IPS DF 6.9 (cell line): ENCODE measurements at places on chromosomes 7 and 10.

GRCh38 chr10:111316722-111317212 lies 239.9 kb downstream of the ADRA2A start:
- no peaks in the 10 kb centered on the region for H3K27me3 ChIP-seq
- no peak for DNase-seq
- no peaks in the 10 kb centered on the region for H3K4me1 ChIP-seq
- no peaks in the 10 kb centered on the region for H3K36me3 ChIP-seq
- no peak overlapping the region for H3K4me3 ChIP-seq
- H3K27ac ChIP-seq = no peak overlapping the region

DNA sequence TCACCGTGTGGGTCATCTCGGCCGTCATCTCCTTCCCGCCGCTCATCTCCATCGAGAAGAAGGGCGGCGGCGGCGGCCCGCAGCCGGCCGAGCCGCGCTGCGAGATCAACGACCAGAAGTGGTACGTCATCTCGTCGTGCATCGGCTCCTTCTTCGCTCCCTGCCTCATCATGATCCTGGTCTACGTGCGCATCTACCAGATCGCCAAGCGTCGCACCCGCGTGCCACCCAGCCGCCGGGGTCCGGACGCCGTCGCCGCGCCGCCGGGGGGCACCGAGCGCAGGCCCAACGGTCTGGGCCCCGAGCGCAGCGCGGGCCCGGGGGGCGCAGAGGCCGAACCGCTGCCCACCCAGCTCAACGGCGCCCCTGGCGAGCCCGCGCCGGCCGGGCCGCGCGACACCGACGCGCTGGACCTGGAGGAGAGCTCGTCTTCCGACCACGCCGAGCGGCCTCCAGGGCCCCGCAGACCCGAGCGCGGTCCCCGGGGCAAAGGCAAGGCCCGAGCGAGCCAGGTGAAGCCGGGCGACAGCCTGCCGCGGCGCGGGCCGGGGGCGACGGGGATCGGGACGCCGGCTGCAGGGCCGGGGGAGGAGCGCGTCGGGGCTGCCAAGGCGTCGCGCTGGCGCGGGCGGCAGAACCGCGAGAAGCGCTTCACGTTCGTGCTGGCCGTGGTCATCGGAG lies 1.8 kb downstream of the ADRA2A start:
- DNase-seq = no peak
- H3K4me1 ChIP-seq = peaks cover 4% of the 10 kb centered on the region

DNA sequence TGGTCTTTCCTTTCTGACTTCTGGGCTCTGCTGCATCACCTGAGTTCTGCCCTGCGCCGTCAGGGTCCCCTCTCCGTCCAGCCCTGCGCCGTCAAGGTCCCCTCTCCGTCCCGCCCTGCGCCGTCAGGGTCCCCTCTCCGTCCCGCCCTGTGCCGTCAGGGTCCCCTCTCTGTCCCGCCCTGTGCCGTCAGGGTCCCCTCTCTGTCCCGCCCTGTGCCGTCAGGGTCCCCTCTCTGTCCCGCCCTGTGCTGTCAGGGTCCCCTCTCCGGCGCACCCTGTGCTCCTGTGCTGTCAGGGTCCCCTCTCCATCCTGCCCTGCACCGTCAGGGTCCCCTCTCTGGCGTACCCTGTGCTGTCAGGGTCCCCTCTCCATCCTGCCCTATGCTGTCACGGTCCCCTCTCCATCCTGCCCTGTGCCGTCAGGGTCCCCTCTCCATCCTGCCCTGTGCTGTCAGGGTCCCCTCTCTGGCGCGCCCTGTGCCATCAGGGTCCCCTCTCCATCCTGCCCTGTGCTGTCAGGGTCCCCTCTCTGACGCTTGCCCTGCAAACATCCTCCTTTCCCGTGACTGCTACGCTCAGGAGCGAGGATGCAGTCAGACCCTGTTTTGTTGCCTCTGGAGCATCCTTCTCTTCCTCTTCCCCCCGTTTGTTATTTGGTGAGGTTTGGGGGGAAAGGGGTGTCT lies 66.4 kb downstream of the INPP5A start:
- DNase-seq = no peak
- no peak overlapping the region for H3K4me3 ChIP-seq
- H3K27me3 ChIP-seq = no peaks in the 10 kb centered on the region

DNA sequence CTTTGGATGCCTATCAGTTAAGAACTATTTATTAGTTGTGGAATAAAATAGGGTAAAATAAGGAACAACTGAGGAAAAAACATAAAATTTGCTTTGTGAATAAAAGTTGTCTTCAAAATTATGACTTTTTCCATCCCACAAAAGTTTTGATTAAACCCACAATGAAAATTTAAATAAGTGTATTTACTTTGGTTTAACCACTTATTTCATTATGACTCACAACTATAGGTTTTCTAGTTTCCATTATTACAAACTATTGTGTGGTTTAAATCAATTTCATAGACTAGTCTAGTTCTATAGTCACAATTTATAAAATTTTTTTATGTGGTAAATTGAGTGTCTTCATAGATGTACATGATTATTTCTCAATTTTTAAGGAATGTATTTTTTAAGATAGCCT lies 116.6 kb downstream of the EGFR start:
- H3K36me3 ChIP-seq = no peaks in the 10 kb centered on the region
- H3K4me3 ChIP-seq = no peak overlapping the region
- no peaks in the 10 kb centered on the region for H3K27me3 ChIP-seq
- H3K27ac ChIP-seq = no peak overlapping the region
- DNase-seq = no peak

- H3K4me1 ChIP-seq = no peaks in the 10 kb centered on the region
- no peak overlapping the region for H3K4me3 ChIP-seq
- DNase-seq = peak; percentile 25
- no peak overlapping the region for H3K27ac ChIP-seq
Observed at GRCh38 chr7:98049034-98049433, 57.6 kb upstream of the LMTK2 start.

DNA sequence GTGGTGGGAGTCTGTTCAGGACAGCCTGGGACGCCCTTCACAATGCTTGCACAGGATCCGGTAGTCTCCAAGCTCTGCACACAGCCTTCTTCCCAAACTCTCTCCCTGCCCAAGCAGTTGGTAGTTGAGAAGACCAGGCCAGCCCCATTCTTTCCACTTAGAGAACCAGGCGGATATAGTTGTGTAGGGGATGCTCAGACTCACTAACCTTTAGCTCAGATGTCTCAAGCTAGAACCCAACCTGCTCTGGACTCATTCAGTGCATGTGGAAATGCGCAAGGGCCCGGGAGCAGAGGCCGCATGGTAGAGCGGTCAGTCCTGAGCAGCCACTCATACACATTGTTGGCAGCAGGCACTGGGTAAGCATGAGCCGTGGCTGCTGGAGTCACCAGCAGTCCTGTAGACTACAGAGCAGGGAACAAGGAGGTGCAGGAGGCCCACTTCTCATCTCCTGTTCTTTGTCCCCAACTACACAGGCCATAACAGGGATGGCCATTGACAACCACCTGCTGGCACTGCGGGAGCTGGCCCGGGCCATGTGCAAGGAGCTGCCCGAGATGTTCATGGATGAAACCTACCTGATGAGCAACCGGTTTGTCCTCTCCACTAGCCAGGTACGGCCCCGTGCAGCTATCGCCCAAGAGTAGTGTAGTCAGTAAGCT lies 17.2 kb upstream of the C10orf53 start:
- no peaks in the 10 kb centered on the region for H3K4me1 ChIP-seq
- H3K4me3 ChIP-seq = no peak overlapping the region
- no peak for DNase-seq
- peaks cover 3% of the 10 kb centered on the region; the same call in 1 of the 2 replicates for H3K27me3 ChIP-seq
- no peaks in the 10 kb centered on the region for H3K36me3 ChIP-seq

DNA sequence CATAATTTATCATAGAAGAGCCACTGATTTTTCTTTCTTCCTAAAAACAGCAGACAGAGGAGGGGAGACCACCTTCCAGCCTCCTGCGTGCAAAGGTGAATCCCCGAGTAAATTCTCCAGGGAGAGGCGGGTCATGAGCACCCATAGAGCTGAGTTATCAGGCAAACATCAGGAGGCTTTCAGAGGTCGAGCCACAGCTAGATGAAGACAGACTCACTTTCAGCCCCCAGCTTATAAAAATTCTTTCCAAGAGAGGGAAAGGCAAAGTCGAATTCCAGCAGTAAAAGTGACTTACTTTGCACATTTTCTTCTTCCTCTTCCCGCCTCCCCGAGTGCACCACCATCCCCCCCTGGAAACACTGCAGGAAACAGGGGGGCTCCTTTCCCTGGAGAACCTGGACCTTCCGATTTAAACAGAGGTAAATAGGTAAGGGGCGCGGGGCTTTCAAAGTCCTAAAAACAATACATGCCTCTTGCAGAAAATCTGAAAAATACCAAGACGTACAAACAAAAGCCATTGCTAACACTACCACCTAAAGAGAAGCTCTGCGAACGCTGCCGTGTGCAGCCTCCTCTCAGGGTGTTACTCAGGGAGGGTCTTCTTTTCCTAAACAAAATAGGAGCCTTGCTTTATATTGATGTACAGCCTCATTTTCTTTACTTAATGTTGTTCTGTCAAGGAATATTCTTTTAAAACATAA lies 163.8 kb downstream of the SVIL start:
- H3K36me3 ChIP-seq = no peaks in the 10 kb centered on the region
- H3K4me3 ChIP-seq = no peak overlapping the region
- no peaks in the 10 kb centered on the region for H3K4me1 ChIP-seq
- DNase-seq = no peak
- no peaks in the 10 kb centered on the region for H3K27me3 ChIP-seq

GRCh38 chr7:85890244-85890811 lies 703.5 kb upstream of the SEMA3D start:
- no peak overlapping the region for H3K4me3 ChIP-seq
- no peaks in the 10 kb centered on the region for H3K4me1 ChIP-seq
- no peak overlapping the region for H3K27ac ChIP-seq
- no peaks in the 10 kb centered on the region for H3K36me3 ChIP-seq
- H3K27me3 ChIP-seq = no peaks in the 10 kb centered on the region

- no peaks in the 10 kb centered on the region for H3K36me3 ChIP-seq
- H3K4me1 ChIP-seq = no peaks in the 10 kb centered on the region
- no peak overlapping the region for H3K4me3 ChIP-seq
- no peak for DNase-seq
- H3K27me3 ChIP-seq = no peaks in the 10 kb centered on the region
- no peak overlapping the region for H3K27ac ChIP-seq
Observed at GRCh38 chr10:17059197-17059688, 70.4 kb downstream of the CUBN start.

- no peak overlapping the region for H3K27ac ChIP-seq
- H3K4me3 ChIP-seq = peak overlapping the region; percentile 23; the same call in 1 of the 2 replicates
- H3K27me3 ChIP-seq = peaks cover 51% of the 10 kb centered on the region
- H3K4me1 ChIP-seq = peaks cover 7% of the 10 kb centered on the region; the same call in 1 of the 2 replicates
Observed at GRCh38 chr10:129972966-129973673, 9.0 kb upstream of the EBF3 start.

DNA sequence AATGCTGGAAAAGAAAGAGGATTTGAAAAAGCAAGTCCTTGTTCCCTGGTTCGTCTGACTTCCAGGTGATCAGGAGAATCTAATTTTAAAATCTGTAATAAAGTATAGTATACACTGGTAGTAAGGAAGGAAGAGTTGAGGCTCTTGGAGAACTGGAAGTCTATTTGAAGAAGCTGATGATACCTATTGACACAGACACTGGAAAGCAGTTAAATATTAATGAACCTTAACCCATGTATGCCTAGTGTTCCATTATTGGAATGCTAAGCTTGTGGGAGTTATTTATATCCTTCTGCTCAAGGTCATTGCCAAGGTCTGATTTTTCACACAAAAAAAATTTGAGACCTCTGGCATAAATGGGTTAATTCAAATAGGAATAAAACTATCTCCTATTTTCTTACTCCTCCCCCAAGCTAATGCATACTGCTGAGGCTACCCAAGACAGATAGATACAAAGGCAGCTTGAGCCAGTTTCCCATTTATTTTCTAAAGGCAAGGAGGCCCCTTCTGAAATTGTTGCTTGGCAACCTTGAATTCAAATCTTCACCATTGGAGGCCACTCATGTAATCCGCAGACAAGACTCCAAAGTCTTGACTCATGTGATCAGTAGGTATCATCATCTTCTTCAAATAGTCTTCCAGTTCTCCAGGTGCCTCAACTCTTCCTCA lies 110.2 kb downstream of the FZD1 start:
- no peak for DNase-seq
- no peaks in the 10 kb centered on the region for H3K4me1 ChIP-seq
- H3K27ac ChIP-seq = no peak overlapping the region
- no peak overlapping the region for H3K4me3 ChIP-seq
- no peaks in the 10 kb centered on the region for H3K27me3 ChIP-seq
- no peaks in the 10 kb centered on the region for H3K36me3 ChIP-seq

- peaks cover 4% of the 10 kb centered on the region; the same call in 1 of the 2 replicates for H3K36me3 ChIP-seq
- no peak for DNase-seq
- H3K27ac ChIP-seq = no peak overlapping the region
- H3K4me3 ChIP-seq = no peak overlapping the region
Observed at GRCh38 chr7:139300390-139300789, 40.7 kb upstream of the FMC1 start.

- H3K4me1 ChIP-seq = no peaks in the 10 kb centered on the region
- DNase-seq = no peak
- no peaks in the 10 kb centered on the region for H3K36me3 ChIP-seq
- H3K27me3 ChIP-seq = no peaks in the 10 kb centered on the region
Observed at GRCh38 chr10:108362296-108362695, 1197.8 kb upstream of the SORCS1 start.

GRCh38 chr10:24722131-24722675 lies 1.5 kb downstream of the ARHGAP21 start:
- peaks cover 2% of the 10 kb centered on the region; the same call in 1 of the 2 replicates for H3K4me1 ChIP-seq
- H3K27ac ChIP-seq = no peak overlapping the region
- H3K27me3 ChIP-seq = peaks cover 8% of the 10 kb centered on the region; the same call in 1 of the 2 replicates
- no peaks in the 10 kb centered on the region for H3K36me3 ChIP-seq

DNA sequence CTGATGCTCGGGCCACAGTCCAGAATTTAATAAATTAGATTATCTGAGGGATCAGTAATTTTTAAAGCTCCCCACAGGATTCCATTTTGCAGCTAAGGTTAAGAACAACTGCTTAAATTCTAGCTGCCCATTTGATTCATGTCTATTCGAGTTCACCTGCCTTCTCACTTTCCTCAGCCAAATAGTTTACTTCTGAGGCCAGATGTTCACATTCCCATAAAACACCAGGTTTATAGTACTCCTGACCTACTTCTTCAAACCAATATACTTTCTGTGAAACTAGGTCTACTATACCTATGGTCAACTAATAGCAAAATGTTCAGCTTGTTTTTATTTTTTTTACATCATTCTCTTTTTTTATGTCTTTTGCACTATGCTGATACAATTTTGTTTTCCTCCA lies 86.3 kb downstream of the GPR158 start:
- no peak overlapping the region for H3K27ac ChIP-seq
- H3K4me1 ChIP-seq = no peaks in the 10 kb centered on the region
- no peak overlapping the region for H3K4me3 ChIP-seq
- no peaks in the 10 kb centered on the region for H3K27me3 ChIP-seq
- no peak for DNase-seq

GRCh38 chr7:106720641-106721040 lies 59.7 kb upstream of the CCDC71L start:
- DNase-seq = no peak
- no peaks in the 10 kb centered on the region for H3K4me1 ChIP-seq
- no peak overlapping the region for H3K4me3 ChIP-seq

- H3K4me3 ChIP-seq = no peak overlapping the region
- no peaks in the 10 kb centered on the region for H3K4me1 ChIP-seq
- H3K27me3 ChIP-seq = no peaks in the 10 kb centered on the region
- no peaks in the 10 kb centered on the region for H3K36me3 ChIP-seq
- DNase-seq = no peak
Observed at GRCh38 chr7:84949067-84949466, 237.8 kb downstream of the SEMA3D start.

- no peaks in the 10 kb centered on the region for H3K27me3 ChIP-seq
- no peaks in the 10 kb centered on the region for H3K4me1 ChIP-seq
- no peaks in the 10 kb centered on the region for H3K36me3 ChIP-seq
- no peak for DNase-seq
Observed at GRCh38 chr10:93813507-93814465, 56.0 kb downstream of the LGI1 start.

GRCh38 chr10:46330894-46331293 lies 44.1 kb downstream of the ANTXRL start:
- no peak overlapping the region for H3K27ac ChIP-seq
- no peaks in the 10 kb centered on the region for H3K27me3 ChIP-seq
- H3K4me1 ChIP-seq = 0 out of 2 replicates have a peak, but pooled peaks cover 2% of the 10 kb centered on the region
